Activated CD4-positive, alpha-beta memory T cell treated with anti-CD3 and anti-CD28 coated beads for 36 hours (primary cell): ENCODE measurements at places on chromosomes 4 and X. TPM values are rescaled to one million over a fixed set of nuclear protein-coding genes. Genes with fewer than 3 reads are reported as not detected.
A peak's percentile ranks its signal among the peaks of the same experiment; 100 is the strongest.

DNA sequence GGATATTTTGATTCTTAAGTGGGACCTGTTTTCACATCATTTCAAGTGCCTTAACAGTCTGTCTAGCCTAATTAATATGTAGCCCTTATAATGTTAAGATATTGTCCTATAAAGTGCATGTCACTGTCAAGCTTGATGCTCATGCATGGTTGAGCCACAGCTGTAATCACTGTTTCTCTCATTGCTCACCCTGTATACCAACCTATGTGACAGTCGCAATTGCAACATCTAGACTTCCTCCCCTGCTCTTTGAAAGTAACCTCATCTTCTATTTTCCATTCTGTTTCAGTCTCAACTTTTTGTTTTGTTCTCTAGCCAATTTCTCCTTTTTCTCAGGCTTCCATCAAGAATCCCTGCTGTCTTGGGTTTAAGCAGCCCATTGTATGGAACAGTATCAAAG, 24.4 kb upstream of the MSL3 start:
- DNase-seq = no peak

DNA sequence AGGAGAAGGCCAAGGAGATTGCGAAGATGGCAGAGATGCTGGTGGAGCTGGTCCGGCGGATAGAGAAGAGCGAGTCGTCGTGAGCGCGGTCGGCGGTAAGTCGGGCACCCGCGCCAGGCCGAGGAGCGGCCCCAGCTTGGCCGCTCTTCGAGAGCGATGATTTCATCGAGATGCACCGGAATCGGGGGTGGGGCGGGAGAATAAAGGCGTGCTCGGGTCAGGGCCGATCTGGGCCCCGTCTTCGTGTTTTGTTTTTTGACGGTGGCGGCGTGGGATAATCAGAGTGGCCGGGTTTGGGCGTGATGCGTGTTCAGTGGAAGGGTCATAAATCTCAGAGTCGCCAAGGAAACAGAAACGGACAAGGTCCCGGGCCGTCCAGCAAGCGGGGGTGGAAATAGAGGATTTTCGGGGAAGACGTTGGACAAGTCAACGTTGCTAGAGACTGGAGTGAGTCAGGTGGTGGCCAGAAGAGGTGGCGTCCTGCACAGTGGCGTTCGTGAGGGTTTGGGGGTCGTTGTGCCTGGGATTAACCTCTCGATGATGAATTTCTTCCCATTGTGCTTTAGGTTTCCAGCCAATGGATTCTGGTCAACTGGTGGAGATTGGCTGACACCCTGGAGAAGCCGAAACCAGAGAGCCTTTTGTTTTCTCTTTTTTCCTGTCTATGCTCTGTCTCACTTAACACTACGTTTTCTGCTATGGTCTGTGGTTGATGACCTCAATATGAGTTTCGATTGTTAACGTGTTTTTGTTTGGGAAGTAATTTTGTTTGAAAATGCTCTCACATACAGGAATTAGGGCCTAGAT, 882 bp downstream of the MRFAP1 start:
- DNase-seq = peak; percentile 65

GRCh38 chrX:43551590-43551989, 104.5 kb upstream of the MAOA start:
- DNase-seq = no peak

DNA sequence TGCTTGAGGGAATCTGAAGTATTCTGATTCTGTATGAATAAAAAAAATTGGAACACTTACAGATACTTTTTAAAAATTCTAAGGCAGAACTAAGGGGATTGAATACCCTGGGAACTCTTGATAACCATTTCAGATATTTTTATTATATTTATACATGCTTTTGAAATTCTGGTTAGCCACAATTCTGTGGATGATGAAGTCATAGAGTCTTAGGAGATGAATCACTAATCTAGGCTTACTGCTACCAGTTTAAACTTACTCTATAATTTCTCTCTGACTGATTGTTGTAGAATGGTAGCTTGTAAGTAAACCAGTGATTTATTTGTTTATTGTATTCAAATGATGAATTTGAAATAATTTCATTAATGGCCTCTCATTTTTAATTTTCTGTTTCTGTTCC, 11.4 kb upstream of the SLAIN2 start:
- DNase-seq = no peak

DNA sequence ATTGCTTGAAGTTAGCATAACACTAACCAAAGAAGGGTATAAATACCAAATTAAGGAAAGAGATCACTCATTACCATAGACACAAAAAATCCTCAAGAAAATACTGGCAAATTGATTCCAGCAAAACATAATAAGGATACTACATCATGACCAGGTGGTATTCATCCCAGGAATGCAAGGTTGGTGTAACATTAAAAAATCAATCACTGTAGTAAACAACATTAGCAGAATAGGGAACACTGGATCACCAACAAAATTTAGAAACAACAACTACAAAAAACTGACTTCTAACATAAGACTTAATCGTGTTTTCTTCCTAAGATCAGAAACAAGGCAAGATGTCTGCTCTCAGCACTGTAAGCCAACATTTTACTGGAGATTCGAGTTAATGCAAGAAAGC, 14.1 kb downstream of the GAK start:
- DNase-seq = no peak

DNA sequence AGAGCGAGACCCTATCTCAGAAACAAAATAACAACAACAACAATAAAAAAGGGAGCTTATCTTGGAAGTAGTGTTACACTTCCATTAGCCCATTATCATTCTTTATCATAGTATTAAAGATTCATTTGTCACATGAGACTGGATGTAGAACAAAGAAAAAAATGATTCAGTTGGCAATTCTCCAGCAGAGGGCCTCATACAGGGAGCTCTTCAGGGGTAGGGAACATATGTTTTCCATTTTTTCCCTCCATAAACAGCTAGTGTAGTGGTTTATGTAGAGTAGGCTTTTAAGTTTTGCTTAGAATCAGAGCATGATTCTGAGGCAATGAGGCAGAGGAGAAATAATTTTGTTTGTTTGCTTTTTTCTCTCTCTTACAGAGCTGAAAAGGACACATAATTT, 5.8 kb downstream of the CPE start:
- no peak for DNase-seq

The HELT gene
- not detected for total RNA-seq
